Choroid plexus epithelial cell (primary cell): ENCODE measurements at places on chromosomes 12 and 14.

- DNase-seq: peak; percentile 76
Measured at GRCh38 chr12:121296618-121297434, at the start of gene CAMKK2. Gene CAMKK2 (minus strand): TSS chr12:121296709. CDS start chr12:121274526, 22,183 bp downstream.

DNA sequence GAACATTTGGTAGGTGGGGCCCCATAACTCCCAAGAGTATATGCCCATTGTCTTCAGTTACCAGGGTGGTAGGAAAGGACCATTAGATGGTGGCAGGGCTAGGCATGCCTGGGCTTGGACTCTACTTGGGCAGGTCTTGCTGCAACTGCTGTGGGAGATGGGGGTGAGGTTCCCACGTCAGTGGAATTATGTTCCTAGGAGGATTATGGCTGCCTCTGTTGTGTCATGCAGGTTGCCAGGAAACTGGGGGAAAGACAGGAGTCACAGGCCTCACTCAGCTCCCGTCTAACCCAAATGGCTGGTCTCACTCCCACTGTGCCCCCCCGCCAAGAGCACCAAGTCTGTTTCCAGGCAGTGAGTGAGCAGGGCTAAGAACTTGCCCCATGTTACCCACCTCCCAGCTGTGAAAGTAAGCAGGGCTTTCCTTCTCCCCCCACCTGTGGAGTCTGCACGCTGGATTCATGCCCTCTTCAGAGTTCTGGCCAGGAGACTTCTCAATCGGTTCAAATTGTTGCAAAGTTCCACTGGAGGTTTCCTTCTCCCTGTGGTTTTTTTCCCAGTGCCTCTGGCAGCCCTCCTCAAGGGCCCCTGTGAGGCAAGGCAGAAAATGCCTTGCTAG lies 337.5 kb downstream of the CCDC91 start:
- DNase-seq: no peak

- no peak for DNase-seq
Measured at GRCh38 chr14:56280843-56281242, 162.6 kb downstream of the PELI2 start.

DNA sequence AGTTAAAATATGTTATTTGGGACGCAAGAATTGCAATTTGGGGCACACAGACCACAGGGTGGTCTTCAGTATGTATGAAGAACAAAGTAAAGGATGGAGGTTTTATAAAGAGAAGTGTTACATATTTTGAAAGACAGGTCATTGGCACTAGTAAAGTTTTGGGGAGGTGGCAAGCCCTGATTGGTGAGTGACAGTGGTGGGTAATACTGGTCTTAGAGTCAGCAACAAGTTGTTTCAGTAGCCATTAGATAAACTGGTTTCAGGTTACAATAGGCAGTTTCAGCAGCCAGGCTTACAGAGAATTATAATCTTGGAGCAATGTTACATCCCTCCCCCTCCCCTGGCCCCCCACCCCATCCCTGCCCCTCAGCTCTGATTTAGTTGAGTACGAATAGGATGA lies 17.5 kb downstream of the MARK3 start:
- DNase-seq: peak; percentile 89

DNA sequence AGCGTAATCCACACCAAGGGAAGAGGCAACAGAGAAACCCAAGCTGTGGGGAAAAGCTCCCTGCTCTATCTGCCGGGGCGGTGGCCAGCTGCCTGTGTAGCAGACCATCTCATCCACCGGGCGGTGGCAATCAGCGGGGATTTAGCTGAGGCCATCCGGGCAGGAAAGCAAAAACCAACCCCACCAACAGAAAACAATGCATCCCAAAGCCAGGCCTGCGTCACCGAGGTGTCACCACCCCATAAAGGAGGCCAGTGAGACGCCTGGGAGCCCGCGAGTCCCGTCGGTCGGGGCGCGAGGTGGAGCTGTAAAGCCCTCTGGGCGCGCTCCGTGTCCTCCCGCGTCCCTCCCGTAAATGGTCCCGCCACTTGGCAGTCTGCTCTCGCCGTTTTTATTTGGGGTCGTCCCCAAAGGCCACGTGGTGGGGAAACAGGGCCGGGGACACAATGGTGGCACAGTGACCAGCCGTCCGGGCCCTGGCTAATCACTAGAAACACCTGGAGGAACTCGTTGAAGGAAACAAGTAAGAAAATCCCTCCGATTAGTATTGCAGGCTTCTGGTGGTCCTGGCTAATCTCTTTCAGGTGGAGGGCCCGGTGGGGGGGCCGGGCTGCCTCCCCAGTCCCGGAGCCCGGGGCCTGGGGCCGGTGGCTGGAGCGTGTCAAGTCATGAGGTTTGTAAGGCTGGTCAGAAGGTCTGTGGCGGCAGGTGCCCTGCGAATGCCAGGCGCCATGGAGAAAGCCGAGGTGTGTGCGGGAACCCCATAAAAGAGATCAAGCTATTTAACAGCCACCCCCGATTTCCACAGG lies 94.7 kb upstream of the GSC start:
- no peak for DNase-seq

DNA sequence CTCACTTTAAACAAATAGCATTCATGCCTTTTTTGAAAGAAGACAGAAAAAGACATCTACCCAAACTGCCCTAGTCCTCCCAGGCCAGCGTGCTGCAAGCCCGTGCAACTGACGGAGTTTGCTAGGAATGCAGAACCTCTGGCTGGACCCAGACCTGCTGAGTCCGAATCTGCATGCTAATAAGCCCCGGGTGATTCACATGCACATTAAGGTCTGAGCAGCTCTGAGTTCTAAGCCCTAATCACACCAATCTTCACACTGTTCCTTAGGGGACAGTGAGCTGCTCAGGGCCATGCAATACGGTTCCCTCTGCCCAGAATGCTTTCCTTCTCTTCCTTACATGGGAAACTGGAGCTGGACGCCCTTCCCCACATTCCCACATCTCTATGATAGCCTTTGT lies 25.2 kb downstream of the HAL start:
- DNase-seq: peak; percentile 8

- no peak for DNase-seq
Measured at GRCh38 chr12:15763328-15763727, 25.9 kb downstream of the EPS8 start.

DNA sequence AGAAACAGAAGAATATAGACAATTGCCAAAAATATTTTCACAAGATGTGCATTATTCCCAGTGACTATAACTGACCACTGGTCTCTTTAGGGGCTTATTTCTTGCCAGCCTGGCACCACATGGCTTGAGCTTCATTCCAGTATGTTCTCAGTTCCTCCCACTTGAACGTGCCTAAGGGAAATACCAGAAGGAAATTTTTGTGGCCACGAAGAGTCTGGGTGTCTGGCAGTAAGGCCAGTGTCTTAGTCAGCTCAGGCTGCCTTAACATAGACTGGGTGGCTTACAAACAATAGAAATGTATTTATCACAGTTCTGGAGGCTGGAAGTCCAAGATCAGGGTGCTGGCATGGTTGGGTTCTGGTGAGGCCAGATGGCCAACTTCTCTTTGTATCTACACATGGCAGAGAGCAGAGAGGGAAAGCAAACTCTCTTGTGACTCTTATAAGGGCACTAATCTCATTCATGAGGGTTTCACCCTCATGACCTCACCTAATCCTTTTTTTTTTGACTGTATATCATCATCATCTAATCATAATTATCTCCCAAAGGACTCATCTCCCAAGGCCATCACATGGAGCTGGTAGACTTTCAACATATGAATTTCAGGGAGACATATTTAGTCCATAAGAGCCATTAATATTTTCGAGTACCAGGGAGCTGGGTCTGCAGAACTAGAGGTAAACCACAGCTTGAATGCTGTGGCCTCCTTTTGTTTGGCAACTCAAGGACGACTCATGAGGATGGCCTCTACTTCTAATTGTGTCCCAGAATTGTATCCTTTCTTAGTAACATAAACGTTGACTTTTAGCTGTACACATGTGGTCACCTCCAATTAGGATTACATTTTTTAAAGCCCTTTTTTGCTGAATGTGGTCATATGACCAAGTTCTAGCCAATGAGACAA lies 5.1 kb upstream of the SMOC1 start:
- DNase-seq: peak; percentile 82

DNA sequence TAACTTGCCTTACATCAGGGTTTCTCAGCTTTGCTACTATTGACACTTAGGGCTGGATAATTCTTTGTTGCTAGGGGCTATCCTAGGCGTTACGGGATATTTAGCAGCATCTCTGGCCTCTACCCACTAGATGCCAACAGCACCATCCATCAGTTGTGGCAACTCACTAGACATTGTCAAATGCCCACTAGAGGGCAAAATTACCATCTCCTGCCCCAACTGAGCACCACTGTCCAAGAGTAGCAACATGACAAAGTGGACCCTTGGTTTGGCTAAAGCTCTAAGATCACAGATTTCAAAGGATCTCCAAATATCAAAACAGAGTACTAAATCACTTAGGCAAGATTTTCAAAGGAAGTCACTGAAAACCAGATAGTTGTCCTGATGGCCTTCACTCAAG lies 251.7 kb upstream of the TBX3 start:
- no peak for DNase-seq

GRCh38 chr14:37900561-37900960 lies 305.1 kb downstream of the TTC6 start:
- DNase-seq: peak; percentile 21

DNA sequence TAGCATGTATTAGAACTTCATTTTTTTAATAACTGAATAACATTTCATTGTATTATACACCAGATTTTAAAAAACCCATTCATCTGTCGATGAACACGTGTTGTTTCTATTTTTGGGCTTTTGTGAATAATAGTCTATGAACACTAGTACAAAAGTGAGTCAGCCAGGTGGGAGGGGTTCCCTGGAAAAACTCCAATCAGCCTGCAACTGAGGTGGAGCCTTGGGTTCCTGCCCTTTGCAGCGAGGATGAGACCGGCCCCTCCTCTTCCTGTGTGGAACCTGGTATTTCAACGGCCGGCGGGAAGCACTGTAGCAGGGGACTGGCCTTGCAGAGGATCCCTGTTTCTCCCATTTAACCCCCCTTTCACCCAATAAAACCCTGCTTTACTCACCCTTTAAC lies 56.1 kb downstream of the LMNTD1 start:
- peak; percentile 8 for DNase-seq

GRCh38 chr12:53343449-53343848 lies 7.3 kb upstream of the SP7 start:
- peak; percentile 28 for DNase-seq

DNA sequence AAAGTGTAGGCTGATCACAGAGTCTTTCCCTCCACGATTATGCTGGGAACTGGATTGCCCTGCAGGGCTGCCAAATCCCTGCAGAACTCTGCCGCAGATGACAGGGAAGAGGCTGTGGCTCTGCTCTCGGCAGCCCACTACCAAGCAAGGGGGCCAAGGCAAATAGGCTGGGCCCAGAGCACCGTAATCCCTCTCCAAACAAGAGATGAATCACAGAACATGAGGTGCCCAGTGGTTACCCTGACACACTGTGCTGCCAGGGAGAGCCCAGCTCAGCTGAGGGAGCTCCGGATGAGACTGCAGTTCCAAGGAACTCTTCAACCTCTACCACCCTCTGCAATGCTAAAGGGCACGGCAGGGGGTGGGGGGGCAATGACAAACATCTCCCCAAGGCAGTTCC lies 33.9 kb downstream of the STON2 start:
- DNase-seq: no peak

GRCh38 chr14:91330856-91331255 lies 86.4 kb upstream of the GPR68 start:
- DNase-seq: no peak

DNA sequence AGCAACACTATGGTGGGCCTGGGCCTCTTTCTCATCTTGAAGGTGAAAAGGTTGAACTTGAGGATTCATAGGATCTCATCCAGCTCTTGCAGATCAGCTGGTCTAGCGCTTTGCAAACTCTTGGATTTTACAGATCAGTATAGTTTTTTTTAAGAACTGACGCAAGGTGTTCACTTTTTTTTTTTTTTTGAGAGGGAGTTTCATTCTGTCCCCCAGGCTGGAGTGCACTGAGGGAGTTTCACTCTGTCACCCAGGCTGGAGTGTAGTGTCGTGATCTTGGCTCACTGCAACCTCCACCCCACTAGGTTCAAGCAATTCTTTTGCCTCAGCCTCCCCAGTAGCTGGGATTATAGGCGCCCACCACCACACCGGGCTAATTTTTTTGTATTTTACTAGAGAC lies 20.4 kb upstream of the LGMN start:
- no peak for DNase-seq

DNA sequence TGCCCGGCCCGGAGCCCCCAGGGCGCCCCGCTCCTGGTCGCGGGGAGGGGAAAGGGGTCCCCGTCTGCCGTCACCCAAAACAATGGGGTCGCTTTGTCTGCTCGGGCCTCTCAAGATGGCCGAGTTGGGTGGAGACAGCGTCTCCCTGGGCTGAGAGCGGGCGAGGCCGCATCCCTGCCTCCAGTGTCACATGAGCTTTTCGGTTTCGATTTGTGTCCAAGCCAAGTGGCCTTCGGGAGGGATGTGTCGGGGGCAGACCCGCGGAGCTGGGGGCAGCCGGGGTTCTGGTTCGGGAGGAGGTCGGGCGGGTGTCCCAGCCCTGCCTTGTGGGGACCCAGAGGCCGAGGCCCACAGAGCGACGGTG lies 790 bp downstream of the DYNC1H1 start:
- peak; percentile 66 for DNase-seq

- DNase-seq: no peak
Measured at GRCh38 chr12:8037947-8038346, 5.4 kb downstream of the FOXJ2 start.

DNA sequence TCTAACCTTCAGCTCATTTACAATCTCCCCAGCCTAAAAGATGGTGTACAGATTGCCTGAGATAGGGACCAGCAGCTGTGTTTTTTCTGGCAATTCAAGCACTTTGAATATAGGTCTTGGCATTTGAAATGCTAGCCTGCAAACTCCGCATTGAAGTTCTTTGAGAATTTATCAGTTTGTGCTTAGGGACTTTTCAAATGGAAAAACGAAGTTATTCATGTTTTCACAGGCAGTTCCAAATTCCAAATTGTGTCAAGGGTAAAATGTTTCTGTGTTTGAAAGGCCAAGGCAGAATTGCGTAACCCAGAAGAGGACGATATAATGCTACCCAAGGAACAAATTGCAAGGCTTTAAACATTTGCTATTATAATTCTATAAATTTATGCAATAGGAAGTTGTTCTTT lies 168.9 kb upstream of the RASSF8 start:
- DNase-seq: peak; percentile 82

DNA sequence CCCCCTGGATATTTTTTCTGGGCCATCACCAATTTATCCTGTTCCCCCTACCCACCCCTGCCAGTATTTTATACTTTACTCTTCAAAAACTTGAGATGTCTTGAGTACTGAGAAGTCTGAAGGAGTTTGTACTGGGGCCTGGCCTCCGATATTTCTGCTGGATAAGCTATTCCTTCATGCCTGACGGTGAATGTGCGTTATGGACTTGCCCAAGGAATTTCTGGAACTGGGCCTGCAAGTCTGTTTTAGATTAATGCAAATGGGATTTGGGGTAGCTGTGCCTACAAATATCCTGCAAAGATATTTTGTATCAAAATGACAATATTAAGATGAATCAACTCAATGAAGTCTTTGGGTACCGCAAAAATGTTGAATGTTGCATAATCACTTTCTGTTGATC lies at the start of gene PTCSC3:
Gene PTCSC3 (minus strand): TSS at position 199 of the 400 bp plus-strand sequence.
- no peak for DNase-seq

- no peak for DNase-seq
Measured at GRCh38 chr14:101891471-101891870, 72.9 kb upstream of the DYNC1H1 start.

GRCh38 chr12:100795800-100796179 lies 1.2 kb downstream of the ANO4 start:
- no peak for DNase-seq
